Fibroblast of pulmonary artery (primary cell): ENCODE measurements at places on chromosomes 6 and 20.
A peak's percentile ranks its signal among the peaks of the same experiment; 100 is the strongest.

DNA sequence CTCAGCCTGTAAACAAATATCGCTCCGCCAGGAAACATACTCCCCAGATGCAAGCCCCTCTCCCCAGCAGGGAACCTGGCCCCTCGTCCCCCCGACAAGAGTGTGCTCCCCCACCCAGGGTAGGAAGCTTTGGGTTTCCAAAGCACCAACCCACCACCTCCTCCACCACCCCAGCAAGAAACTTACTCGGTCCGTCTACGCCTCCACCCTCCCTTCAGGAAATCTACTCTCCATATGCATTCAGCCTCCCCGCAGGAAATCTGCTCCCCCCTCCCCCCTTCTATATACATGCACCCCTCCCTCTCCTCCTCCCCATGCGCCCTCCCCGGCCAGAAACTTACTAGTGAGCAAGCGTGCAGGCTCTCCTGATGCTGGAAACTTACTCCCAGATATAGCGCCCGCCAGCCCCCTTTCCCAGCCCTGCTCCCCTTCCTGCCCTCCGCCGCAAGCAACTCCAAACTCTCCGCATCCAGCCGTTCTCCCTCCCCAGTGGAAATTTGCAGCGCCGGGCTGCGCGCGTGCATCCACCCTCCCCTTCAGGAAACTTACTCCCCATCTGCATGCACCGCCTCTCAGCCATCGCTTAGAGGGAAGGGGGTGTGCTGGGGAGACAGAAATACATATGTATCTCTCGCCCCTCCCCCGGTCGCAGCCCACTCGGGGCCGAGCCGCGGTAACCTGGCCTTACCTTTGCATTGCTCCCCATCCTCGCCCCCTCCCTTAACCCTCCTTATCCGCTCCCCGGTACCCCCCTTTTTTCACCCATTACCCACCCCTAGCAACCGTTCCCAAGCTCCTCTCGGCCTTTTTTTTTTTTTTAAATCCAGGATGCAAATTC is at the start of gene TRERF1:
Gene TRERF1, minus strand, starts transcription at position 594 of the 838 bp plus-strand sequence. CDS start 182,336 bp downstream, outside the sequence.
- peak; percentile 75 for DNase-seq

- DNase-seq = peak; percentile 84
Measured at GRCh38 chr20:41072190-41072863, 43.7 kb downstream of the TOP1 start.

GRCh38 chr20:43988867-43989266 is 74.2 kb downstream of the TOX2 start:
- no peak for DNase-seq

DNA sequence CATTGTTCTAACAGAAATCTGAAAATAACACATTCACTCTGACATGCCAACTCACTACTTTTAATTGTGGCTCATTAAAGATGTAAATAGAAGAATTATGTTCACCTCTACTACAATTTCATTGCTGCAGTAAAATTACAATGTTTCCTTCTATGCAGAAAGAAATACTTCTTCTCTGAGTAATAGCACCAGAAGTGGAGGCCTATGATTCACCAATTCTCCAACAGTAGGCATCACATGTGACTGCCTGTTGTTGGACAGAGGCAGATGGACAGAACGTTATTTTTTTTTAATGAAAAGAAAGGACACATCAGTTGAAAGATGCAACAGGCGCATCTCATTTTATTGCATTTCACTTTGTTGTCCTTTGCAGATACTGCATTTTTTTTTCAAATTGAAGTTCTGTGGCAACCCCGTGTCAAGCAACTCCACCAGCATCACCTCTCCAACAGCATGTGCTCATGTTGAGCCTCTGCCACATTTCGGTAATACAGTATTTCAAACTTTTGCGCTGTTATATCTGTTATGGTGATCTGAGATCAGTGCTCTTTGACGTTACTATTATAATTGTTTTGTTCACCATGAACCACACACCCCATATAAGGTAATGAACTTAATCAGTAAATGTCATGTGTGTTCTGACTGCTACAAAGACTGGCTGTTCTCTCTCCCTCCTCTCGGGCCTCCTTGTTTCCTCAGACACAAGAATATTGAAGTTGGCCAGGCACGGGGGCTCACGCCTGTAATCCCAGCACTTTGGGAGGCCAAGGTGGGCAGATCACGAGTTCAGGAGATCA is 121.4 kb downstream of the ATXN1 start:
- DNase-seq = peak; percentile 80

DNA sequence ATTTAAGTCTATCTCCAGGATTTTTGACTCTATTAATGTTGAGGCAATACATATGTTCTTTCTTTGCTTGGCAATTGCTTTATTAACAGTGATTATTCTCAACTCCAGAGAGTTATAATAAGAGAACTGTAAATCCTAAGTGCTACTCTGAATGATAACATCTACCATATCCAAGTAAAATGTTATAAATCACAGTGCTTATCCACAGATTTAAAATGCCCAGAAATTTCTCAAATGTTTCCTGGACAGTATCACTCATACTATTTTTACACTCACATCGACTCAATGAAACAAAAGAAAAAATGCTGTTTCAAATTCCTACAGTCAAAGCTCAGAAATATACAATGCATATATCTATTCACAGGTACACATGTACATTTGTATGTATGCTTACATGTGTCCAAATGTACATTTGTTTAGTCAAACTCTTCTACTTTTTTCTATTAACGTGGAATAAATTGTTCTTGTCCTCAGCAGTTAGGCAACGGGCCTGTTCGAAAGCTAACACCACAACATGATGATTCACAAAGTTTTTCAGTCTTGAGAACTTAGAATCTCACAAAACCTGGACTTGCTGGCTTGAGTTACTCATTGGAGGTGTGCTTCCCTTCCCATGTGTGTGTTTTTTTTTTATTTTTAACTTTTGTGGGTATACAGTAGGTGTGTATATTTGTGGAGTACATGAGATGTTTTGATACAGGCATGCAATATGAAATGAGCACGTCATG is 193.0 kb downstream of the GJA10 start:
- DNase-seq = peak; percentile 56

GRCh38 chr6:110322874-110323242 is 35.3 kb downstream of the METTL24 start:
- DNase-seq = no peak

DNA sequence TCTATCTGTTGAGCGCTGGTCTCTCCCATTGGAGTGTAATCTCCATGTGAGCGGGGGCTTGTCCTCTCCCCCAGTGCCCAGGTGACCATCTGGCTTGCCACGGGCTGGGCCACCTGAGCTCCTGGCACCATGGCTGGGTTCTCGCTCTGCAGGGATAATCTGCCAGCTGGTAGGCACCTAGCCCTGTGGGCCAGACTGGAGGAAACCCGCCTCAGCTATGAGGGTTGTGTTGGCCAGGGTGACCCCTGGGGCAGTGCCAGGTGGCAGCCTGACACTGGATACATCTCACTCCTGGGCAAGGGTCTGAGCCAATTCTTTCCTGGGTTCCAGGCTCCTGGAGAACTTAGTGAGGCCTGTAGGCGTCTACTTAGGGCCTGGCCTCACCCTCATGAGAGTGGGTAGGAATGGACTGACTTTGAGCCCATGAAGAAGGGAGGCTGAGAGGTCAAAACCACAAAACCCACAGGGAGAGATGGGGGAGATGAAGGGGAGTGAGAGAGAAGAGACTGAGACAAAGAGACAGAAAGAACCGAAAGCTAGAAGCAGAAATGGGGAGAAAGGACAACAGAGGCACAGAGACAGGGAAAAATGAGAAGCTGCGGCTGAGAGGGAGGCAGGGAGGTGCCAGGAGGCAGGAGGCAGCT is 5.8 kb upstream of the SLC52A3 start:
- no peak for DNase-seq

GRCh38 chr6:169101036-169101805 is 152.4 kb downstream of the THBS2 start:
- DNase-seq = no peak

- no peak for DNase-seq
Measured at GRCh38 chr20:58169450-58169849, 59.0 kb downstream of the ANKRD60 start.

DNA sequence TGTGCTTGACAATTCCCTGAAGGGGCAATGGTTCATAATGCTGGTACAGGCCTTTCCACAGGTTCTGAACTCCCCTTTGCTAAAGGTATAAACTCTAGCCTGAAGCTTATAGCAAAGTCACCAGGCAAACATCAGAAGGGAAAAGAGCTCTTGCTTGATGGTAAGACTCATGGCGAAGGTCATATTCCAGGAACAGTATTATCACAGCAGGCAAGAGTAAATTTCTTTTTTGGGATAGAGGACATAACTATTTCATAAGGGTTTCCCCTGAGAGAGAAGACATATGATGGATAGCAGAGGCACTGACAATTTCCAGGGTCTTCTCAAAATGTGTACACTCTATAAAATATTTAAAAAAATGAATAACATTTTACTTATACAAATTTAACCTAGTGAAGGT is 86.8 kb downstream of the PRKN start:
- DNase-seq = no peak

DNA sequence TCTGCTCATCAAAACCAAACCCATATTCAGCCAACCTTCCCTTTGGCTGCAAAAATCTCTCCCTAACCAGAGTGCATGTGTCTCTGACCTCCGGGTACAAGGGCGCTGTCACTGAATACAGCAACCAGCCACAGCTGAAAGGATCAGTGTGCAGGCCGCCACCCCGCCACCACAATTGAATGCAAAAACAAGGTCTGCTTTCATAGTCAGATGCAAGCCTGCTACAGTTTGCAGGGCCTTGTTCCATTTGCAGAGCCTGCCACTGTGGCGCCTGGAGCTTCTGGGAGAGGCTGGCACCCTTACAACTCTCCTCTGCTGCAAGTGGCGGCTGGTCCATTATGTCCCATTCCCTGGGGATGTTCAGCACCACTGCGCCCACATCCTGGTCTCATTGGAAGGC is 23.5 kb downstream of the MDGA1 start:
- no peak for DNase-seq

DNA sequence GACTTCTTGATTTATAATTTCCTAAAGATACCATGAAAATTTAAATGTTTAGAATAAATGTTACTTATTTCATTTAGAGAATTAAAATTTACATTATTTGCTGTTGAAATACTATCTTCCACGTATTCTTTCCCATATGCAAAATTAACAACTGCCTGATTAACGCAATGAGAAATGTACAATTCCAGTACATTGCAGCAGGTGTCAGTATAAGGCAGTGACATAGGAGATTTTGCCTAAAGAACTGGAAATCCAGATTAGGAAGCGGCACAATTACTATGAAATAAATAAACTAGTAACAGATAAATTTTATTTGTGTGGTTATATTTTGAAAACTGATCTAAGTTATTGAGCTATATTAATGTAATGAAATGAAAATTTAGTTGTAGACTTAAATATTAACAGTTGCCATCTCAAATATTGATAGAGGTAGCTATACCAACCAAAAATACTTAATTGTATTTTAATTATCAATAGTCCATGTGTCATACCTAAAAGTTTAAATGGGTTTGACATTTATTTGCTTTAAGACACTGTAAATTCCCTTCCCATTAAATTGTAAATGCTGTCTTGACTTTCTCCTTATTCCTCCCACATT is 300.2 kb downstream of the UTRN start:
- DNase-seq = peak; percentile 69
